Dermis microvascular lymphatic vessel endothelial cell (primary cell): ENCODE measurements at places on chromosomes 3 and 15. TPM values are rescaled to one million over a fixed set of nuclear protein-coding genes. Genes with fewer than 3 reads are reported as not detected.

The KLHL40 gene
- not detected in 2 replicates for total RNA-seq

The ANKUB1 gene
- under 0.01 TPM in 1 of 2 replicates, not detected in the other for total RNA-seq

The SLC22A13 gene
- under 0.01 TPM in 2 replicates for total RNA-seq

The CCR3 gene
- total RNA-seq, result not detected in 2 replicates

The FAM107A gene
- 0.76 and 1.2 TPM in 2 replicates for total RNA-seq

The VPS13C gene
- 89.0 and 103 TPM in 2 replicates for total RNA-seq

The GHRL gene
- total RNA-seq, result 0.39 and 0.51 TPM in 2 replicates

The ATP13A5 gene
- total RNA-seq, result not detected in 2 replicates

The KBTBD13 gene
- total RNA-seq, result not detected in 2 replicates

The CCR9 gene
- not detected in 2 replicates for total RNA-seq

The IGDCC3 gene
- 0.13 TPM in 1 of 2 replicates, not detected in the other for total RNA-seq
